ENCODE measurements at places on chromosomes 5 and 9.

DNA sequence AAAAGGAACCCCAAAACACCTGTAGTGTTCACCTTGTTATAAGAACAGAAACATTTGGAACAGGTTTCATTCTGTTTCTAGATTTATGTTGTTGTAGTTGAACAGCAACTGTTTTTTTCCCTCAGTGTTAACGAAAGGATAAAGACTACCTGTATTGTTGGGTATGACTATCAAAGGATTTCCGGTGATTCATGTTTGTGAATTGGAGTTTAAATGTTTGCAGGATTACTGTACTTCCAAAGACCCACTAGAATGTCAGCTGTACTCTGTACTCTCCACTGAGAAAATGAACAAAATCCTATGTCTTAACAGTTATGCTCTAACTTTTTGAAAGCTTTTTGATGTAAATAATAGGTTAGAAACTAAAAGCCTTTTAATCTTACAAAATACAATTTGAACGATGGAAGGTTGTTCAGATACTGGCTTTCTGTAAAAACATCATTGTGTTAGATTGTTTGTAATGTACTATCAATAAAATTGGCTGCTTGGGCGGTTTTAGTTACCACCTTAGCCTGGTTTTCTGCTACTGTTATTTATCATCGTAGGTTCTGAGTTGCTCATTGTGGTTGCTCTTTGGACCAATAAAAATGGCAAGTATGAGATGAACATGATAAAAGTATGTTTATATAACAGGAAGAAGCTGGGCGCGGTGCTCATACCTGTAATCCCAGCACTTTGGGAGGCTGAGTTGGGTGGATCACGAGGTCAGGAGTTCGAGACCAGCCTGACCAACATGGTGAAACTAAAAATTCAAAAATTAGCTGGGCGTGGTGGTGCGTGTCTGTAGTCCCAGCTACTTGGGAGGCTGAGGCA lies 44.1 kb downstream of the DCP2 start:
- no peak for DNase-seq

GRCh38 chr5:34523387-34523726 lies 132.8 kb upstream of the RAI14 start:
- DNase-seq = no peak

DNA sequence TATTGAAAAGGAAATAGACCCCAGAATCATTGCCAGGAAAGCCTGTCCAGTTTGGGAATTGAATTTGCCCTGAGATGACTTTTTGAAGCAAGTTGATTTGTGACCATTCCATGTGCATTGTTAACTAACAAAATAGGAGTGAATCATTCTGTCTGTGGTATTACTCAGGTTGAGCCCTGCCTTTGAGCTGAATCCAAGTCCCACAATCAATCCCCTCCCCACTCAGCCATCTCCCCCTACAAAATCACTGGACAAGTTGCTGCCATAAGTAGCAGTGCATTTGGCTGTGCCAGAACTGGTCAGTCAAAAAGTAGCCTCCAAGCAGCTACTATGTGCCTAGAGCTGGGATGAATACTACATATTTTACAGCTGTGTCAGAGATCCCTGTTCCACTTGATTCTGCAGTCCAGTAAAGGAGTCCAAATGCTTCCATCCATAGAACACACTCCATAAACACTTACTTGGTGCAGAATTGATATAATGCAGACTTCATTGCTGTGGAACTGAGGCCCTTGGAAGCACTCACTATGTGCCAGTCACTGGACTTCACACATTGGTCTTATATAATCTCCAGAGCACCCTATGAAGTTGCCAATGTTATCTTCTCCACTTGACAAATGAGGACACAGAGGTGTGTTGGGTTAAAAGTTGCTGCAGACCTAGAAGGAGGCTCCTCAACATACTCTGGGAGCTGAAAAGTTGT lies 96.1 kb downstream of the ZNF462 start:
- no peak for DNase-seq

DNA sequence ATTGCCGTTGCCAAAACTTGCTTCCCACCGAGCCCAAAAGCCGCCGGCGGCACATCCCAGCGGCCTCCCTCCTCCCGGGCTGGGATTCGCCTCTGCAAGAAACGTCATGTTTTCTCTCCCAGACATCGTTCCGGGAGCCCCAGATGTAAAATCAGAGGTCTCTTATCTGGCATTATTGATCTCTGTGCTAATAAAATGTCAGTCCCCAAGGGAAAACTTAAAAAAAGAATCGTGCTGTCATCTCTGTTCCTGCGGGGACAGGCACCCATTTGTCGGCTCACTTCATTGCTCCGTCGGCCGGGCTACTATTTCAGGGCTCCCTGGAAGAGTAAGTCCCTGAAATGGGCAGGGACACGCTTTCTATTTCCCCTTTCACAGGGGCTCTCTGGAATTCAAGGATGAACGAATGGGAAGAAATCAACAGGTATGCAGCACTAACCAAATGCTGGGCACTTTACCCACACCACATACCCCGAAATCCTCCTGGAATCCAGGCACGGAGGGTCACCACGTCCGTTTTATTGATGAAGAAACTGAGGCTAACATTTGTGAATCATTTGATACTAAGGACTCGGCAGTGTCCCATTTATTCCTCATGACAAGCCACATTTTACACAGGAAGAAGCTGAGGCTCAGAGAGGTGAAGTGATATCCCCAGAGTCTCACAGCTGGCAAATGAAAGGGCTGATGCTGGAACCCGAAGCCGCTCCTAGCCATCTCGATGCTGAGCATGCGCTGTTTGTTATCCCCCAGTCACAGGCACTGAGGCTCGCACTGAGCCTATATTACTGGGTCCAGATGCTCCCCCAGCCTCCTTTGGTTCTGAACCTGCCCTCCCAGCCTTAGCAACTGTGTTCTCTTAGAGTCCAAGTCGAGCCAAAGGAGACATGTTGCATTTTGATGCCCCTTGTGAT lies 35.7 kb upstream of the MSX2 start:
- no peak for DNase-seq

- no peak for DNase-seq
Observed at GRCh38 chr5:93359296-93359959, 221.6 kb downstream of the NR2F1-AS1 start.

GRCh38 chr9:25889661-25890060 lies 211.4 kb upstream of the TUSC1 start:
- no peak for DNase-seq

GRCh38 chr5:134090522-134090921 lies 24.0 kb upstream of the TCF7 start:
- no peak for DNase-seq
